ENCODE measurements at places on chromosomes 13 and 19. TPM values are rescaled to one million over a fixed set of nuclear protein-coding genes. Genes with fewer than 3 reads are reported as not detected.

- DNase-seq: peak; percentile 76
Measured at GRCh38 chr13:80458543-80458942, 117.6 kb upstream of the SPRY2 start.

DNA sequence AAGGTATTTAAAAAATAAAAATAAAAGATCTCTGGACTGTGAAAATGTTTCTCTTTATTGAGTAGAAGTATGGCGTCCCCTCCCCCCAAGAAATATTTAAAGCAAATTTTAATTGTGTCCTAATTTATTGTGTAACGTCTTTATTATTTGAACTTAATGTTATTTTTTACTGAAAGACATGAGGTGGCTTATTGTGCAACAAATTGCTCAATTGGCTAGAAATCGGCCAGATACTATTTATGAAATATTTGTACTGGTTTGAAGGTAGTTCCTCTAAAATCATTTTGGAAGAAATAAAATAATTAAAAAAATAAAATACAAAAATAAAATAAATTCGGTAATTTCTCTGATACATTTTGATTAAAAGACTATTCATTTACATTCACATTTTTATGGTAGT lies 162.3 kb downstream of the DACH1 start:
- no peak for DNase-seq

- DNase-seq: no peak
Measured at GRCh38 chr13:30373727-30374126, 48.6 kb upstream of the UBE2L5 start.

- DNase-seq: peak; percentile 27
Measured at GRCh38 chr19:40512473-40513344, 45.9 kb downstream of the SPTBN4 start.

- no peak for DNase-seq
Measured at GRCh38 chr19:5784581-5785147, at the start of gene PRR22. Gene PRR22, minus strand, starts transcription at chr19:5784746. Its CDS starts 86 bp downstream, at chr19:5784660.

DNA sequence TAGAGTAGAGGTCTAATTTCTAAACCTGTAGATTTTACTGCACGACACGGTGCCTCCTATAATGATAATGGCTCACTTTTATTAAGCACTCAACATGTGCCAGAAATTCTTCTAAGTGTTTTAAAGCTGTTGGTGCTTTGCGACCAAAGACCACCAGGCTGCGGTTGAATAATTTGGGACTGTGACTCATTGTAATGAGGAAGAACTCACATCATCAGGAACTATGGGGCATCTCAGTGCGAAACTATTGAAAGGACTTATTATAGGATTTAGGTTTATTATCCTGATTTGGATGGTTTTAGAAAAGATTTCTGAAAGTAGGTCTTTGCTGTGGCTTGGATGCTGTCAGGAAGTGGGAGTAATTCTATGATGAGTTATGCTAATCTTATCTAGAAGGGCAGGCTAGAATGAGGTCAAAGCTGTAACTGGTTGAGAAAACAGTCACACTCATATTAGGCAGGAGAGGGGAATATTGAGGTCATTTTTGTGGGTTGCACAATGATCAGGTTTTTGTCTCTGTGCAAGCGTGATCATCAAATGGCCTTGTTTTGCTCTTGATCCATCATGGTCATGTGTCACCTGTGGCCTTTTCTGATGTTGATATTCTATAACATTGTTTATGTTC lies 266.8 kb downstream of the PCDH20 start:
- DNase-seq: no peak

DNA sequence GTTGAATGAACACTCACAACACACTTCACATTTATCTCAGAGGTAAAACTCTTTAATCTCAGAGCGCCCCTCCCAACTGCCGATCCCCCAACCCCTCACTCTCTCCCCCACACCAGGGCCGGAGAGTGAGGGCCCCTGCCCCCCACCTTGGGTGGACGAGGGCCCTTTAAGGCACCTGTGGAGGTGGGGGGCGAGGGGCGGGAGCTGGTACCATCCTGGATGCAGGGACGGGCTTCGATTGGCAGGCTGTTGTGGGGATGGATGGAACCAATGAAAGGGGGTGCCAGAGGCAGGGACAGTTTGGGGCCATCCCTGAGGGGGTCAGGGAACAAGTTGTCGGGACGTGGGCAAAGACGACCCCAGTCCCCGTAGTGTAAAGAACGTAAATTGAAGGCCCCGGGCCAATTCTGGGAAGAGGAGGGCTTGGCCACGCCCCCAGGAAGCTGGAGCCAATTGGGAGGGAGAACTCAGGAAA lies 1.7 kb upstream of the PNKP start:
- no peak for DNase-seq

GRCh38 chr13:28528848-28529247 lies 33.9 kb upstream of the FLT1 start:
- peak; percentile 47 for DNase-seq

DNA sequence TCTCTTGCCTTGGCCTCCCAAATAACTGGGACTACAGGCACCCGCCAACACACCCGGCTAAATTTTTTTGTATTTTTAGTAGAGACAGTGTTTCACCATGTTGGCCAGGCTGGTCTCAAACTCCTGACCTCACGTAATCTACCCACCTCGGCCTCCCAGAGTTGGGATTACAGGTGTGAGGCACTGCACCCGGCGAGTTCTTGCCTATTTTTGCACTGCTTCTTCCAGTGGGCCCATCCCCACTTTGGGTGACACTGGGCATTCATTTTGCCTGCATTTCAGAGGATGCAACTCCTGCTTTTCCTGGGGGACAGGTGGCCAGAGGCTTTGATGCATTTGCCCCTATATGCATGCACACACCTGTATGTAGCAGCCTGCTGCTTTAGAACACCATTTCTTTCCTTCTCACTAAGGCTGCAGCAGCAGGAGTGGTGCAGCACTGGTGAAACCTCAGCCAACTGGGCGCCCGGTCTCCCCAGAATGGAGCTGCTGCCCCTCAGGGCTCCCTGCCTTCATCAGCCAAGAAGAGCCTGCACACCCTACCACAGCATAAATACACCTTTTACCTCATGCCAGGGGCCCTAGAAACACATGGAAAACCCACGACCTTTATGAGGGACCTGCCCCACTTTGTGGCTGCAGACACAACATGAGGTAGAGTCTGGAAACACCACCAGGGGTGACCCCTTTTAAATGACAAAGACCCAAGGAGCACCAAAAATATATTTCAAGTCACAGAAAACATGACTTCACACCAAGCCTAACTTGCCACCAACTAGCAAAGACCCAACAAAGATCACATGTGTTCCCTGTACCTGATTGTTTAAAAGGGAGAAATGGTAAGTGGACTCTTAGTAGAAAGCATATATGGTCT lies 36.8 kb upstream of the POP4 start:
- no peak for DNase-seq

DNA sequence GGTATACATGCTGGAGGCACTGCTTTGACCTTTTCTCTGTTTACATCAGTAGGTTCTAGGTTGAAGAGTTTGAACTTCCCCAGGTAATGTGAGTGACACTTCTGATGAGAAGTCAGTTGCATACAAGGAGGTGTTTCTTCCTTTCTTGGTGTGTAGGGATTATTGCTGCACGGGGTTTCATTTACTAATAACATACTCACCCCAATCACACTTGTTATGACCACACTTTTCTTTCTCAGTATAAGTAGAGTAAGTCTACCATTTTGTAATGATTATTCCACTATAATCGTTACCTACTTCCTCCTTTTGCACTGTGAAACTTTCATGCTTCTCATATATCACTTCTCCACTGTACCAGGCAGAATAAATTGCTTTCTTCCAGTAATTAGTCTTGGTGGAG lies 138.0 kb downstream of the TNFSF13B start:
- DNase-seq: no peak

DNA sequence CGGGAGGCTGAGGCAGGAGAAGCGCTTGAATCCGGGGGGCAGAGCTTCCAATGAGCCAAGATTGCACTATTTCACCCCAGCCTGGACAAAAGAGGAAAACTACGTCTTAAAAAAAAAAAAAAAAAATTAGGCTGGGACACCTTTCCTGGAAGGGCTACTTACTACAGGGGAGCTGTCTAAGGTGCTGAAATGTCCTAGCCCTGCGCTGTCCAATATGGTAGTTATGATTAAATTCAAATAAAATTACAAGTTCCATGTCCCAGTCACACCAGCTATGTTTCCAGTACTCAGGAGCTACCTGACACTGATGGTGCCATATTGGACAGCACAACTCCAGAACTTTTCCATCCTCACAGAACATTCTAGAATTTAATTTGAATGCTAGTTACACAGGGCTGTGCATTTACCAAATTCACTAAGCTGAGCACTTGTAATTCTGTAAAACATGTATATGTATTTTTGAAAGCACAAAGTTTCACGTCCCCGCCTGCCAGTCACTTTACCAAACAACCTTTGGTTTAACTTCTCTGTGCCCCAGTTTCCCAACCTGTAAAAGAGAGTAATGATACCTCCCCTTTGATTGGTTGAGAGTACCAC lies 9.2 kb upstream of the ZSCAN22 start:
- DNase-seq: peak; percentile 69

DNA sequence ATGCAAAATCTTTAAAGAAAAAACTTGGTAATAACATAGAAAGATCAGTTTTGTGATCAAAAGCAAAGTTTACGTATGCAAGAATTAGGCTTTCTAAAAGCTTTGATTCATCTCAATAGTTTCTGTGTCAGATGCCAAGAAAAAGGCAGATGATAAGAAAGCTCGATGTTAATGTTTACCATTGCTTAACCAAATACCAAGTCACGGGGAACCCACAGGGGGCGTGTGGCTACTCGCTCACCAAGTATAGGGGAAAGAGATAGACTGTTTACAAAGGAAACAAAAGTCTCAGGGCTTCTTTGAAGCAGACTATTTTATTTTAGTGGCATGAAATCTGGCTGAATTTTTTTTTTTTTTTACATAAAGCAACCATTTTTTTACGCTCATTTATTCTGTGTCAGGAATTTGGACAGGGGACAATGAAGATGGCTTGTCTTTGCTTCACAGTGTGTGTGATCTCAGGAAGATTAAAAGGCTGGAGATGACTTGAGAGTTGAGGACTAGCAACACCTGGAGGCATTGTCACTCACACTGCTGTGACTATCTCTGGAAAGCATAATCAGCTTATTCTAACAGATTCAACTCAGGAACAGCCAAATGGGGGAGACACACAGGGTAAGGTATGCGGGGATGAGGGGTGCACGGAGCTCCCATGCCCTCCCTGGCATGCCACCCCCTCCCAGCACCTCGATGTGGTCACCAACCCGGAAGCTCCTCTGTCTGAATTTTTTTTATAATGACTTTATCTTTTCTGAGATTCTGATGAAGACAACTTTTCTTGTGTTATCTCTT lies 24.9 kb downstream of the RCBTB1 start:
- peak; percentile 12 for DNase-seq

- DNase-seq: no peak
Measured at GRCh38 chr19:19873381-19873780, 7.7 kb downstream of the ZNF253 start.

DNA sequence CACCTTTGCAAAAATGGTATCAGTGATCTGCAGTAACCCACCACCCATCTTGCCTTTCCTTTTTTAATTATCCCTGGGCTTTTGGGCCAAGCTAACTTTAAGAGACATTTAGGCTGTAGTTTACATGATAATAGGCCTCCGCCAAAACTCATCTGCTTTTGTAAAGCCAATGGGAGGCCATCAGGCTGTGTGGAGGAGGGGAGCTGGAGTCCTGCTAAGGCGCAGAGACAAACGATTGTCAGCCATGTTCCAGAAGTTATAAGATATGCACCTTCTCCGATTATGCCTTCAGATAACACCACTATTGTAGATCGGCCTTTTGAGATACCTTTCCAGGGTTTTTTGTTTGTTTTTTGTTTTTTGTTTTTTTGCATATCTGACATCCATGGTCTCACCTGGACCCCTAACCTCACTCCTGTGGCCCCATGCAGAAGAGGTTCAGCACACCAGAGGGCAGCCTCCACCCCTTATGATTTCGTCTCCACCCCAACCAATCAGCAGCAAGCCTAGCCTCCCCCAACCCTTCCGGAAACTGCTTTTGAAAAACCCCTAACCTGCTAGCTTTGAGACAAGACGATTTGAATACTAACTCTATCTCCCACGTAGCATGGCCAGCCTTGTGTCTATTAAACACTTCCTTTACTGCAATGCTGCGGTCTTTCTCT lies 113.9 kb upstream of the UBL3 start:
- DNase-seq: no peak

Gene POLR2I
- 71.1 TPM for total RNA-seq

Gene OR10H1
- not detected for total RNA-seq

Gene SBNO2
- 52.2 TPM for total RNA-seq

Gene ZNF418
- total RNA-seq: 4.9 TPM

Gene KIR2DL4
- not detected for total RNA-seq

Measured in dermis blood vessel endothelial cell (primary cell).